ENCODE measurements at places on chromosomes 2 and 18.

GRCh38 chr18:7921938-7922587 is 354.9 kb downstream of the PTPRM start:
- peak; percentile 90 for DNase-seq

DNA sequence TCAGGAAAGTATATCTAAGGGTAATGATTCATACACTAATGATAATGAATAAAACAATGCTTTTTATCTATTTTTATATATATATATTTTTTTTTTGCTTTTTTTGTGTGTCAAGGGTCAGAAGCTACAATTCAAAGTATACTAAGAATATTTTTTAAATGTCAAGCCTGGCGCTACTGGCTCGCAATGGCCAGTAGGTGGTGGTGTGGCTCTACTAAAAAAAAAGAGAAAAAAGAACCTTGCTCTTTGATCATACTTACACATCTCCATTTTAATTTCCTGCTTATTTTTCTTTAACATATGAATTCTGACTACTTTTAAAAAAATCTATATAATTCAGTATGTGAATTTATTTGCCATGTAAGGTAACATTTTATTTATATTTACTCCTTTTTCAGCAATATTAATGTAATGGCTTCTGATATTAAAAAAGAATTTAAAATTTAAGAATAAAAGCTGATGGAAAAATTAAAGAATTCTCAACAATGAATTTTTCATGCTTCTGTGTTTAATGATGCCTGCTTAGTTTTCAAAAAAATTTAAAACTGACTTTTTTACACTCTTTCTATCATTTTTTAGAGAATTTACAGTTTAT is 232.9 kb downstream of the GULP1 start:
- DNase-seq, result peak; percentile 68

DNA sequence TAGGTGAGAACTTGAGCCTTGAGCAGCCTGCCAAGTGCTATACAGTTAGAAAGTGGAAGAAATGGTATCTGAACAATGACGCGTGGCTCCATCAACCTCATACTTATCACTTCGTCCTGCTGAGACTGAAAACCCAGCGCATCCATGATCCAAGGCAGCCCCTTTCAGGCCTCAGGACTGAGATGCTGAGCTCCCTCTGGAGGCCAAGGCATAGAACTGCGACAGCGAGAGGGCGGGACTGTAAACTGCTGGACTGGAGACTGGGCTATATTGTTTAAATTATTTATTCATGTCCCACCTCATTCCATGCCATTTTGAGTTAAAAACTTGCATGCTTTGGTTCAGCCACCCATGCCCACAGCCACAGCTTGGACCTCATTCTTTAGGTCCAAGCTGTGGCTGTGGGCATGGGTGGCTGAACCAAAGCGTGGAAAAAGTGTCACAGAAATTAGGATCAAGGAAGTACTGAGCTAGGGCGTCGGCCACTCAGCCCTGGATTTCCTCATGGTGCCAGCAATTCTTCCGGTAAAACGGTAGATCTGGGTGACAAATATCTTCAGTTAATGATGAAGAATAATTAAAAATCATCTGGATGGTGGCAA is 195.5 kb downstream of the L3MBTL4 start:
- peak; percentile 40 for DNase-seq

- no peak for DNase-seq
These were observed 44.2 kb downstream of the TACR1 start for GRCh38 chr2:75155115-75155514.

DNA sequence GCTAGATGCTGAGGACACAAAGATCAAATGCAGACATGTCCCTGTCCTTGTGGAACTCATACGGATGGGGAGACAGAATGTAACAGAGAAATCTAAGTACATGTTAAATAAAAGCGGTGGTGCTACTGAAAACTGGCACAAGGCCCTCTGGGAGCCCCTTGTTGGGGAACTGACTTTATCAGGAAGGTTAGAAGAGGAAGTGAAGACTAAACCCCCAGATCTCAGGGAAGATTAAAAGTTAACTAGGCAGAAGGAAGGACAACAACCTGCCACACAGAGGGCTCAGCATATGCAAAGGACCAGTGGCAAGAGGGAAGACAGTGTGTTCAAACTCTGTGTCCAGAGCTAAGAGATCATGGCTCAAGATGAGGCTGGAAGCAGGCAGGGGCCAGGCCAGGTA is 4.8 kb downstream of the CACNB4 start:
- DNase-seq, result no peak

DNA sequence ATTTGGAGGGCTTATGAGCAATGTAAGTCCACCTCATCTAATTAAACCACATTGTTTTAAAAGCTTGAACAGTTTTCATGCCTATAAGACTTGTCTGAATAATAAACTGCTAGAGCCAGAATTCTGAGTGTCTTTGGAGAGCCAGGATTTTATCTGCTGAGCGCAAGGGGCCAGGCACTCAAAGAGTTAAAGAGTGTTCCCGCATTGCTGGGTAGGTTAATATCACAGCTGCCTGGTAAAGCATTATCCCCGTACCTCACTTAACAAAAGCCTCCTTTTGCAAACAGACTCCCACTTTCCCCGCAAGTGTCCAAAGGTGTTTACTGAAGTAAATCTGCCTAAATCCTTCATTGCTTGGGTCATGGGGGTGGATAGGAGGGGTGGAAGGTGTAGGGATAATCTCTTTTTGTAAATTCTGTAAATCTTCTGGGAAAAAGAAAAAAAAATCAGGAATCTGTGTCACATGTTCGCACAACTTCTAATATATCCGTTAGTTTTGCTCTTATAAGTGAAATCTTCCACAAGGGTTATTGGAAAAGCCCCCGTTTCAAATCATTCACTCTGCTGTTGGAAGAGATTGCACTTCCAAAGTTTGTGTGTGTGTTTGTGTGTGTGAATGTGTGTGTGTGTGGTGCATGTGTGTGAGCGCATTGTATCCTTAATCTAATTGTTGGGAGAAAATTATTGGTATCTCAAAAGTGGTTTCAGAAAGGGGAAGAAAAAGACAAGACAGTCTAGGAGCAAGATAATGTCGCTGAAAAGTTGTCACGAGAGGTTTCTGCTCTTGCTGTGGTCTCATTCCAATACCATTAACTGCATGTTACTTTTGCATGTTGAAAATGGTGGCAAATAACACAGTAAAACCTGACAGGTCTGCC is 10.7 kb downstream of the ZEB2 start:
- no peak for DNase-seq

DNA sequence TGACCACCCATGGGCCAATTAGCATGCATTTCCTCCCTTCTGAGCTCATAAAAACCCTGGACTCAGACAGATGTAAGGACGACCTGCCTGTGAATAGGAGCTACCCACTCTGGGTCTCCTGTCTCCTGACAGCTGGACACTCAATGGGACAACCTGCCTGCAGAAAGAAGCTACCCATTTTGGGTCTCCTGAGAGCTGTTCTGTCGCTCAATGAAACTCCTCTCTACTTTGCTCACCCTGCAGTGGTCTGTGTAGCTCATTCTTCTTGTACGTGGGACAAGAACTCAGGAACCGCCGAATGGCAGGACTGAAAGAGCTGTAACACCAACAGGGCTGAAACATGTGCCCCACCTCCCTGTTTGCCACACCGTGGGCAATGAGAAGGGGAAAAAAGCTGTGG is 60.3 kb upstream of the DYNC1I2 start:
- no peak for DNase-seq

DNA sequence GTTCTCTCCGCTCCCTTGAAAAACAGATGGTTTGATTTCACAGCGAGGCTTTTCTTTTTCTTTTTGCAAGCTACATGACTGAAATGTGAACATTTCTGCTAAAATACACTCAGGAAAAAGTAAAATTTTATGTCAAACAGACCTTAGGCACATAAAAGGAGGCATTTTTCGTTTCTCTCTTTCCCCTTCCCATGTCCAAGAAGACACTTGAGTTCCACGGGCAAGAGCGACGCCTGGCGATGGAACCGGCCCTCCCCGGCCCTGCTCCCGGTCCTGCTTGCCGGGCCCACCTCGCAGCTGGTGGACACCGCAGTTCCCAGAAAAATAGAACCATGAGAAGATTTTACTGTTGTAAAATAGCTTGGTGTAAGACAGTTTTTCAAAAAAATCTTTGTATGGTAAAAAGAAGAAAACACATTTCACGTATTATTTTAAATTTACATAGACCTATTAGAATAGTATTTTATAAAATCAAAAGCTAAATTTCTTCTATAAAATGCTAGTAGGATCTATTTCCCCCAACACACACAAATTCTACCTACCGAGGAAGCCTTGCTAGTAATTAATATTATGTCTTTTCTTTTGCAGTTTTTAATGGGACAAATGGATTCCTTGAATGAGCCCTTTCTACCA is 2.3 kb upstream of the ALKAL2 start:
- peak; percentile 70 for DNase-seq

Measured in amniotic epithelial cell (primary cell).